ENCODE measurements at places on chromosomes 6 and 20. TPM values are rescaled to one million over a fixed set of nuclear protein-coding genes. Genes with fewer than 3 reads are reported as not detected.

ZSCAN31 gene
- 16.6 TPM for total RNA-seq

TRIM38 gene
- total RNA-seq, result 5.3 TPM

SLC26A8 gene
- total RNA-seq, result 1.4 TPM

HLA-DOB gene
- total RNA-seq, result not detected

EEF1A1 gene
- 15,027 TPM for total RNA-seq

EPHA7 gene
- total RNA-seq, result 39.6 TPM

LATS1 gene
- 52.7 TPM for total RNA-seq

WASF1 gene
- 31.2 TPM for total RNA-seq

NNAT gene
- 237 TPM for total RNA-seq

F13A1 gene
- total RNA-seq, result 45.1 TPM

C20orf202 gene
- 0.77 TPM for total RNA-seq

PRDM13 gene
- total RNA-seq, result 16.6 TPM

SOBP gene
- total RNA-seq, result 23.9 TPM

HTR1B gene
- 4.7 TPM for total RNA-seq

COL20A1 gene
- 4.7 TPM for total RNA-seq

FHL5 gene
- total RNA-seq, result 0.60 TPM

TMEM74B gene
- 7.1 TPM for total RNA-seq

TRIM40 gene
- total RNA-seq, result not detected

TINAG gene
- not detected for total RNA-seq

TOX2 gene
- 3.3 TPM for total RNA-seq

SNPH gene
- 9.7 TPM for total RNA-seq

KIAA1755 gene
- total RNA-seq, result 24.9 TPM

TUBB2B gene
- total RNA-seq, result 434 TPM
